ENCODE measurements at places on chromosomes 16 and 17.
A peak's percentile ranks its signal among the peaks of the same experiment; 100 is the strongest.

- DNase-seq = no peak
Observed at GRCh38 chr17:58515286-58515685, 848 bp upstream of the MTMR4 start.

GRCh38 chr17:44722254-44722653 lies 13.8 kb downstream of the DBF4B start:
- no peak for DNase-seq

- DNase-seq = no peak
Observed at GRCh38 chr17:30840771-30841170, 9.0 kb downstream of the ATAD5 start.

GRCh38 chr16:79973320-79973719 lies 372.8 kb upstream of the MAF start:
- no peak for DNase-seq

DNA sequence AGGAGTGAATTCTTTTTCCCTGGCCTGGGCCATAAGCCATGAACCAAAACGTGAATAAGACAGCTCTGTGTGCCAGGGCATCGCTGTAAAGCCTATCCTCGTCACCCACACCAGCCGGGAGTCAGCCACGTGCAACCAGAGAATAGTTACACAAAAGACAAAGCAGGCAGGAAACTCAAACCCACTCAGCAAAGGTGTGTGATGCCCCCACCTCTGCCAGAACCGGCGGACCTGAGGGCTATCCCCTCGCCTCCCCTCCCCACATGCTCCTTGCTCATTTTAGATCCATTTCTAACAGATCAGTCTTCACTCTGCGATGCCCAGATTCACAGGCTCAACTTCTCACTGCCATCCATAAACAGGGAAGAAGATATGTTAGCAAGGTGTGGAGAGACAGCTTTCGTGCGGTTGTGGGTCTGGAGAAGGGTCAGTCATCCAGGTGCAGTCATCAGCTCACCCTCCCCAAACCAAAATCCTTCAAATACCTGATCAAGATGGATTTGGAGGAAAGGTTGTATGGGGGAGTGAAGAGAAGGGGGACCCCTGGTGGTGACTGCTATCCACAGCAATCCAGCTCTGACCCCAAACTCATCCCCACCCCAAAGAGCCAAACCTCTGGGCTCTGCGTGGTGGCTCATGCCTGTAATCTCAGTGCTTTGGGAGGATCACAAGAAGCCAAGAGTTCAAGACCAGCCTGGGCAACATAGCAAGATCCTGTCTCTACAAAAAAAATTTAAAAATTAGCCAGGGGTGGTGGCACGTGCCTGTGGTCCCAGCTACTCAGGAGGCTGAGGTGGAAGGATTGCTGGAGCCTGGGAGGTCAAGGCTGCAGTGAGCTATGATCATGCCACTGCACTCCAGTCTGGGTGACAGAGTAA lies 219.2 kb downstream of the C16orf78 start:
- no peak for DNase-seq

GRCh38 chr17:57288040-57288772 lies 31.9 kb downstream of the MSI2 start:
- no peak for DNase-seq

- no peak for DNase-seq
Observed at GRCh38 chr16:54923055-54923473, 7.6 kb upstream of the IRX5 start.

GRCh38 chr17:39705786-39706348 lies 6.0 kb downstream of the ERBB2 start:
- DNase-seq = peak; percentile 89

DNA sequence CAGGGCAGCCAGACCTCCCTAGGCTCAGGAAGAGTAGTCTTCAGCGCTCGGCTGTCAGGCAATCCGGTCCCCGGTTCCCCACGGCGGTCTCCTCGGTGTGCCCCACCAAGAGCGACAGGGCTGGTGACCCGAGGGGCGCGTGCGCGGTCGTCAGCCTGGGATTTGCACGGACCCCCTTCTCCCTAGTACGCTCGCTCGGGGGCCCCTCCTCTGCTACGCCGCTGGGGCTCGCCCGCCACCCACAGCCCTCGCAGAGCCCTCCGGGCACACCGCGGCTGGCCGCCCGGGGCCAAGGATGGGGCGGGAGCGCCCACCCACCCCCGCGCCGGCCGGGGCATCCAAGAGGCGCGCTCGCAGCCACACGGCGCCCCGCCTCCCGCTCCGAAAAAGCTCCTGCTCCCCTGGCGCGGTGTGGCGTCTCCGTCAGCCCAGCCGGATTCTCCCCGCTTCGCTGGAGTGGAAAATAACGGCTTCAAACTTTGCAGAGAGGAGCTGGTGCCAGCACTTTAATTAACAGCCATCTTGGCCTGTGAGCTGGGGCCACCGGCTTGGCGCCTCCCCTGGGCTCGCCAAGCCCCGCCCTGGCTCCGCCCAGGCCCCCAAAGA lies 2.1 kb upstream of the C1QL1 start:
- DNase-seq = no peak

- DNase-seq = no peak
Observed at GRCh38 chr17:66775271-66775670, 59.6 kb upstream of the CACNG5 start.

- DNase-seq = no peak
Observed at GRCh38 chr16:75570396-75571065, 4.4 kb downstream of the GABARAPL2 start.

DNA sequence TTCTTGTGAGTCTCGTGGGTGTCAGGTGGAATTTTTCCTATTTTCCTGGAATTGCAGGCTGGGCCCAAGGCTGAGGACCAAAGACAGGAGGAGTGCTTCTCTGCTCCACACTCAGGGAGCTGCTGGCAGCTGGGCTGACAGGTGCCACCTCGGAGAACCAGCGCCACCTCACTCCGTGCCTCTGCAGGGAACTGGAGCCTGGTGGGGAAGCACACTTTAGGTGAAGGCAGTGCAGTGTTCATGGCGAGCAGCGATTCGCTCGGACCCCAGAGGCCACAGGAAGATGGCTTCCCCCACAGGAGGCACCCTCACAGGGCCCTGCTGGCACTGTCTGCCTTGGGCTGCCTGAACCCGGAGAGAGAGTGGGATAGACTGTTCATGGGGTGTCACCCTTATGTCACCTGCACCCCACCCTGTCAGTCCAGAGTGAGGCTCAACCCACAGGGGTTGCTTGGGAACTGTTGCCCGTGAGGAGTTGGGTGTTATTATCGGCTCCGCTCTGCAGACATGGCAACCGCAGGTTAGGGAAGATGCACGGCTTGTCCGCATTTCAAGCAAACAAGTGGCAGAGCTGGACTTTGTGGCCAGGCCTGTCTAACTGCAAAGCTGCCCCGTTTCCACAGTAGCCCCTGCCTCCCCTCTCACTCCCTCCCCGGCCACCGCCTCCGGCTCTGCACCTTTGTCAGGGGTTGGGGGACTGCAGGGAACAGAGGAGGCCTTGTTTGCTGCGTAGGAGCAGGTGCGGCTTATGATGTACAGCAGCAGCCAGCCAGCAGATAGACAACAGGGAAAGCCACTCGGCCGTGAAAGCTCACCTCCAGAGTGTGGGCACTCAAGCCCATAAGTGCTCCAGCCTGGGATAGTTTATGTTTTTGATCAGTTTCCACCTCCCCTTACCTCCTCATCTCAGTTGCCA lies 15.5 kb downstream of the TBC1D24 start:
- no peak for DNase-seq

DNA sequence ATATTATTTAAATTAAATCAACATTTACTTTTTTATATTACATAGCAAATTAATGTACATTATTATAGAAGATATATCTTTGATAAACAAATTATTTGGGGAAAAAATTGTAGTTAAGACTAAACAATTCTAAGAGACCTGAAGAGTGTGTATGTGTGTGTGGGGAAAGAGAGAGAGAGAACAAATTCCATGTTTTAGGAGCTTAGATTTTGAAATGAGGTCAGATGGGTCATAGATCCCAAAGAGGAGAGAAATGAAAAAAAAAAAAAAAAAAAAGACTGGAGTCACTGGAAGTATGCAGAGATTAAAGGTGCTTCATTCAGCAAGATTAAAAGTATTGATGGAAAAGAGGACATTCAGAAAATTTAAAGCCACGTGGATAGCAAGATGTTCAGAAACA lies 206.8 kb downstream of the CNTNAP4 start:
- DNase-seq = no peak

DNA sequence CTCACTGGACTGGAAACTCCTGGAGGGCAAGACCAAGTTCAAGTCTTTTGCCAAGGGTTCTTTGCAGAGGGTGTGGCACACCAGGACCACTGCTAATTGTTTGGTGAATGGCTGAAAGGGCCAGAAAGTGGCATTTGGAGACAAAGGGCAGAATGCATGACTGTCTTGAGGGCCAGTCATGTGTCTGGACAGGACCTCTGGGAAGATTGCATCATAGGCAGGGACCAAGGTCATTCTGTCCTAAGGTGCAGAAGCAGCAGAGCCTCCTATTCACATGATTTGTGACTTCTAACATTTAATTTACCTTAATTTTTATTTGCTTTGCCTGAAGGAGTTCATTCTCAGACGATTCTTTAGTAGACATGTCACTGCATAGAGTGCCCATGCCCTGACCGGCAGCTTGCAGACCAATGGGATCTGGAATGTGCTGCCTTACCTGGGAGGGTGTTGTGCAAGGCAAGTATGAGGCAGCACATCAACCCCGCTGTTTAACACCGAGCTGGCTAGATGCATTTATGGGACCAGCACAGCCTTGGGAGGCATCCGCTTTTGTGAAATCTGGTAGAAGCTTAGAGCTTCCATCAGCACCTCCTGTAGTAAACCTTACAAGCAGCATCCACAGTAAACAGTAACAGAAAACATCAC lies 62.3 kb upstream of the MAF start:
- peak; percentile 71 for DNase-seq

GRCh38 chr17:42518046-42518754 lies 17.8 kb upstream of the NAGLU start:
- DNase-seq = peak; percentile 93

DNA sequence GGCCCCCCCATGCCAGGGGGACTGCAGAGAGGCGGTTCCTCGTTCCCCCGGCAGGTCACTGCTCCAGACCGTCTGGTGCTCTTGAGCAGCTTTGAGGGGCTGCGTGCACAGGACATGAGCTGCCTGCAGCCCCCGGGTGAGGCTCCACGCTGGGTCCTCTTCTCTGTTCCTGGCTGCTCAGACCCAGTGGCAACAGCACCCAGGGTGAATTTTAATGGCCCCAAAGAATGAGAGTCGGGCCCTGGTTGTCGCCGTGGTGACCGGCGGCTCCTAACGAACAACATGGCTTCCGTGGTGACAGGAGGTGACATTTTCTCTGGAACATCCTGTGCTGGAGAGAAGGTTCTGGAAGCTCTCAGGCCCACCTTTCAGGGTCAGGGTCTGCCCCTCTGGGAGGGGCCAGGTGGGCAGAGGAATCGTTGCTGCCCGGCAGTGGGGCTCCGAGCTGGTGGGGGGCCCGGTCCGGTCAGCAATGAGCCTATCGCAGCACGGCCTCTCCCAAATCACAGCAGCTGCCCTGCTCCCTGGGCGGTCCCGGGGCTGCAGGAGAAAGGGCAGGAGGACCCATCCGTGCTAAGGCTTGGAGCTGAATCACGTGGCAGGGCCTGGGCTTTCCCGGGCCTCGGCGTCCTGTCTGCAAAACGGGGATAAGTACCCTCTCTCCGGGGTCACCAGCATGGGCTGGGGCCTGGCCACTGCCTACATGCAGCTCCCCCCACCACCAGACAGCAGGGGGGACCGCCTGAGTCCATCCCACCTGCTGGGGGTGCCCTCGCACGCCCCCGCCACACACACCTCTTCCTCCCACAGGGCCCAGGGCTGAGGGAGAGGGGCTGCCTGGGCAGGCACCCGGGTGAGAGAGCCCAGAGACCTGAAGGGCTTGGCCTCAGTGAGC lies 3.4 kb upstream of the C1QTNF8 start:
- DNase-seq = no peak

- DNase-seq = no peak
Observed at GRCh38 chr17:60138769-60139437, 10.9 kb upstream of the CA4 start.

DNA sequence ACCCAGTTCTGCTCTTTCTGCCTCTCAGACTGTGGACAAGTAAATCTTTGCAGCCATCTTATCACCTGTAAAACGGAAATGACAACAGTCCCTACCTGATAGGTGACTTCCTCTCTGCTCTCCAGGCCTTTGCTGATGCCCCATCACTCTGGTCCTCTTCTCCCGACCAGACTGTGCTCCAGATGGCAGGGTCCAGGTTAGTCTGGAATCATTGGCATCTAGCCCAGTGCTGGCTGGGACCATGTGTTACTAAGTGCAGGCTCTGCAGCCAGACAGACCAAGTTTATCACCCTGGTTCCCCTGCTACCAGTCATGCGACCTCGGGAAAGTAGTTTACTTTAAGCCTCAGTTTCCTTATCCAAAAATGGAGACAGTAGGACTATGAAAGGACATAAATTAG lies 1.8 kb upstream of the NUBP1 start:
- DNase-seq = no peak

- no peak for DNase-seq
Observed at GRCh38 chr16:49464877-49465504, 91.4 kb downstream of the C16orf78 start.

- DNase-seq = peak; percentile 85
Observed at GRCh38 chr17:42116705-42117396, 4.3 kb downstream of the KAT2A start.

- no peak for DNase-seq
Observed at GRCh38 chr17:82830249-82830661, 9.6 kb downstream of the ZNF750 start.

DNA sequence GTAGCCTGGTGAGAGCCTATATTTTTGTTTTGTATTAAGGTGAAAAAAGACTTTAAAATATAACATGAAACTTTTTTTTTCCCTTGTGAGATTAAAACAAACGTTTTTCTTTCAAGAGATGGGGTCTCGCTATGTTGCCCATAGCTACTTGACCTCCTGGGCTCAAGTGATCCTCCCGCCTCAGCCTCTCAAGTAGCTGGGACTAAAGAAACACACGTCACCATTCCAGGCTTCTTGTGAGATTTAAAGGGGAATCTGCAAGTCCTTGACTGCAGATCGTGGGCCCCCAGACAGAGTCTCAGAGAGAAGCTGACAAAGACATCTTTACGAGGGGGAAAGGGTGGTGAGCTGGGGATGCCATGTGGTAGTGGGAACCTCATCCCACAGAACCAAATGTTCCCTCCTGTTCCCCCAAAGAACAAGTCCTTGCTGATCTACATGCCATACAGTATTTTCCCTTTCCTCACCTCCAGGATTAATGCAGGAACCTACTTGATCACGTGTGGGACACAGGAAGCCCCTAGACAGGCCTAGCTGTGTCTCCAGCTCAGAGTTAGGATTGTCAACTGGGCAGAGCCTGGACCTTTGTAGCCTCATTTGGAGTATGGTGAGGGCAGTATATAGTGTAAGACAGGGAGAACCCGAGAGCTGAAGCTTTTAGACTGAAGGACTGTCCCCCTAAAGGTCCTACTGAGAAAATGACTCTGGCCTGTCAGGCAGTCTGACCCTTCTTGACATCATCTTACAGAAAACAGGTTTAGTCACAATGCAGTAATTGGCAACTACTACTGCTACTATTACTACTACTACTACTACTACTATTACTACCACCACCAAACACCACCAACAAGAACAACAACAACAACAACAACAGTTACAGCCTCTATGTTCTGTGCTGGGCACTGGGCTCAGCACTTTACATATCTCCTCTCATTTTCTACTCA lies 4.1 kb downstream of the MAP3K14 start:
- DNase-seq = no peak

GRCh38 chr16:30104090-30104489 lies 8.1 kb upstream of the YPEL3 start:
- DNase-seq = no peak

- no peak for DNase-seq
Observed at GRCh38 chr17:80219763-80220053, 425 bp downstream of the SGSH start.

All from epithelial cell of esophagus (primary cell).